T follicular helper cell (primary cell): ENCODE measurements at places on chromosomes 5 and 9.

DNA sequence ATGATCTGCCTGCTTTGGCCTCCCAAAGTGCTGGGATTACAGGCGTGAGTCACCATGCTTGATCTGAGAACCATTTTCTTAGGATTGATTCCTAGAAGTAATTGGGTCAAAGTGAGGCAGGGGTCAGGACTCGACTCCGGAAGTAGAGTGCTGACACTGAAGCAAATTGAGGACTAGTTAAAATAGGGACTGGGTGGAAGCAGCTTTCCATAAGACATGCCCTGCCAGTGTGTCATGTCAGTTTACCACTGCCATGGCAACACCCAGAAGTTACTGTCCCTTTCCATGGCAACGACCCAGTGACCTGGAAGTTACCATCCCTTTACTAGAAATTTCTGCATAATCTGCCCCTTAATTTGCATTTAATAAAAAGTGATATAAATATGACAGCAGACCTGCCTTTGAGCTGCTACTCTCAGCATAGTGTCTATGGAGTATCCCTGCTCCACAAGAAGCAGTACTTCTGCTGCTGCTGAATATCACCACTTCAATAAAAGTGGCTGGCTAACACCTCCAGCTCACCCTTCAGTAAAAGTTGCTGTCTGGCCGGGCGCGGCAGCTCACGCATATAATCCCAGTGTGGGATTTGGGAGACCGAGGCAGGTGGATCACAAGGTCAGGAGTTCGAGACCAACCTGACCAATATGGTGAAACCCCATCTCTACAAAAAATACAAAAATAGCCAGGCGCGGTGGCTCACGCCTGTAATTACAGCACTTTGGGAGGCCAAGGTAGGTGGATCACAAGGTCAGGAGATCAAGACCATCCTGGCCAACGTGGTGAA, 47.8 kb upstream of the JADE2 start:
- DNase-seq: no peak

GRCh38 chr9:78712903-78713613, 416.1 kb downstream of the PSAT1 start:
- no peak for DNase-seq

DNA sequence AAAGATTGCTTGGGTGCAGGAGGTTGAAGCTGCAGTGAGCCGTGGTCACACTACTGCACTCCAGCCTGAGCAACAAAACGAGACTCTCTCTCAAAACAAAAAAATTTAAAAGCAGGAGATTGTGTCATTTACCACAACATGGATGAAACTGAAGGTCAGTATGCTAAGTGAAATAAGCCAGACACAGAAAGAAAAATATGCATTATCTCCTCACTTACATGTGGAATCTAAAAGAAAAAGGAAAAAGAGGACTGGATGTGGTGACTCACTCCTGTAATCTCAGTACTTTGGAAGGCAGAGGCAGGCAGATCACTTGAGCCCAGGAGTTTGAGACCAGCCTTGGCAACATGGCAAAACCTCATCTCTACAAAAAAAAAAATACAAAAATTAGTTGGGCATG, 146.8 kb upstream of the DAPK1 start:
- DNase-seq: no peak

DNA sequence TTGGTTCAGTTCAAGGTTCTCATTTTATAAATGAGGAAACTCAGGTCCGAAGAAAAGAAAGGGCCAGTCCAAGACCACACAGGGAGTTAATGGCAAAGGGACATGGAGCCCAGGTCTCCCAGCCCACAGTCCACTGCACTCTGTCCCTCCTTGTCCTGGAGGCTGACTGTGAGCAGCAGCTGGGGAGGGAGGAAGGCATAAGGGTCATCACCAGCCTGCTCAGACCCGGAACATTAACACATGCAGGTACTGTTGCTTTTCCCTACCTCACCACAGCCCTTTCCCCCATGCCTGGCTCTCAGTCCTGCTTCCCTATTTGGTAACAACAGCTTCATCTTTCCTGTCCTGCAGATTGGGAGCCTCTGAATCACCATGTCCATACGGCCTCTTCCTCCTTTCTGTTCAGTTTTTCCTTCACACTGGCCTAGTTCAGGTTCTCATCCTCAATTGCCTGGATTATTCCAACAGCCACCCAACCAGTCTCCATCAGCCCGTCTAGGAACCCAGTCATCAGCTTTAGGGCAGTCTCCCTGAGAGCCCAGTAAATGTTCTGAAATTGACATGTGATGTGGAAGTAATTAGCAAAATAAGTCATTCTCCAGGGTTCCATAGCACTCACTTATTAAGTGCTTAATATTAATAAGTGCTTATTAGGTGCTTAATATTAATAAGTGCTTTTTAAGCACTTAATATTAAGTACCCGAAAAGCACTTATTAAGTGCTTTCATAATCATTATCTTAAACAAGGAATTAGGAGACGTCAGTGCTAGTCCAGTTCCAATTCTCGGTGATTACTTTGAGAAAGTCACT, 4.3 kb downstream of the GPX3 start:
- no peak for DNase-seq

DNA sequence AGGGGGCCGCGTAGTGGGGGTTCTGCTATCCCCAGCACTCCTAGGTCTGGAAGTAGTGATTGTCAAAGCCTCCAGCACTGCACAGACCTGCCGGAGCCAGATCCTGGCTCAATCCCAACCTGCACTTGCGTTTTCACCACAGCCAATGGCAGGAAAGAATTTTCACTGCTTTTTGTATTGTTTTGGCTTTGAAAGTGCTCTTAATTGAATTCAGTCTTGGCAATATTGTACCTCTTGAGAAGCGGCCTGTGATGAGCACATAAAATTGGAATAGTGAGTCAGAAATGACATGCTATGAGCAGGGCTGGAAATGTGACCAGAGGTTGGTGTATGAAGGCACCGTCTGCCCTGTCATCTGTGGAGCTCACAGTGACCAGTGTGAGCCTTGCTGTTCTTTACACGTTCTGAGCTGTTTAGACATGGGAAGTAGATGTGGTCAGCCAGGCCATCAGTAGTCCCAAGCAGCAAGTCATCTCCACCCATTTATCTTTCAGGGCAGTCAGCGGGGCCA, 41.5 kb downstream of the SECISBP2 start:
- no peak for DNase-seq

DNA sequence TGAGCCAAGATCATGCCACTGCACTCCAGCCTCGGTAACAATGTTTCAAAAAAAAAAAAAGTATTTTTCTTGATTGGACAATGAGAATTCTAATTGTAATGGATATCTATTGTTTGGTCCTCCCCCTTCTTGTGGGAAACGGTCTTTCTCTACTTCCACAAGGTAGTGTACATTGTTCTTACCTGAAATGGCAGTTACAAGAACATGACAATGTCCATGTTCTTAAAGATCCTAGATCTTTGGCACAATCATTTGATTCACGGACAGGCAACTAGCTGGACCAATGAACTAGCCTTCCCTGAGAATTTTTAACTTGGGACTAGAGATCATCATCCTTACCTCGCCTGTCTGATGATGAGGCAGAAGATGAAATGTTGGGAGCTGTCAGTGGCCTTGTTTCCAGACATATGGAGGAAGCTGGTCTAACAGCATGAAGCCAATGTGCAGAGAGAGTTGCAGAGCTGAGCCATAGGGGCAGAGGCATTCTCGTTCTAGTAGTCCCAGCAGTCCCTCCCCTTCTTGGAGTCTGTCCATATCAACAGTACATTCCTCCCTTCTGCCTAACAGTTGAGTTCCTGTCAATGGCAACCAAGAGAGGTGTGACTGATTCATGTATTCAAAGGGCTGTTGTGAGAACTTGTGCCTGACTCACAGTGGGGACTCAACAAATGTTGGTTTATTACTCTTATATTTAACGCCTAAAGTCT, 2.1 kb upstream of the MARCHF6 start:
- no peak for DNase-seq

DNA sequence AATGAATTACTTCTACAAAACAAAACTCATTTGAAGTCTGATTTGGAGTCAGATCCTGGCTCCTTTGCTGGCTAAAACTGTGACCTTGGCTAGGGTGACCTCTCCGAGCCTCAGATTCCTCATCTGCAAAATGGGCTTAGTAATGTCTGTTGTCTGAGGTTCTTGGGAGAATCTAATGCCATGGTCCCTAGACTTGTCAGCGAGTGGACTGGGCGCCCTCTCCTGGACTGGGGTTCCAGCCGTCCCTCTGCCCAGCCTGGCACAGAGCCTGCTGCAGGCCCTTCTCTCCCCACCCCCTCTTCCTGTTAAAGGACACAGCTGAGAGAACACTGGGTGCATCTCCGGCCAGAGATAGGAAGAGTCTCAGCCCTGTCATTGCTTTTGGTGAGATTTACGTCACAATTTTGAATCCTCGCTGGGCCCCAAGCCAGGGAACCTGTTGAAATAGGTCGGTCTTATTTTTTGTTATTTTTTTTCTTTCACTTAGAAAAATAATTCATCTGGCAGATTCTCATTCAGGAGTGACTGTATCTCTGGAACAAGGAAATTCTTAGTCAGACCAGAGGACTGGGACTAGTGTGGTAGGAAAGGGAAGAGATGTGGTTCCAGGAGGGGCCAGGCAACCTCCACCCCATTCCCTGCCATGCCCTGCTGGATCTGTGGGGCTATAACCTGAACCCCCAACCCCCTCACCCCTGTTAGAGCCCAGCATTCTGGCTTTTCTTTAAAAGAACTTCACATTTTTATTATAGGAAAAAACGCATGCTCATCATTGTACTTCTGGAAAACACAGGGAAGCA, 48.2 kb upstream of the RPL26L1 start:
- DNase-seq: no peak

DNA sequence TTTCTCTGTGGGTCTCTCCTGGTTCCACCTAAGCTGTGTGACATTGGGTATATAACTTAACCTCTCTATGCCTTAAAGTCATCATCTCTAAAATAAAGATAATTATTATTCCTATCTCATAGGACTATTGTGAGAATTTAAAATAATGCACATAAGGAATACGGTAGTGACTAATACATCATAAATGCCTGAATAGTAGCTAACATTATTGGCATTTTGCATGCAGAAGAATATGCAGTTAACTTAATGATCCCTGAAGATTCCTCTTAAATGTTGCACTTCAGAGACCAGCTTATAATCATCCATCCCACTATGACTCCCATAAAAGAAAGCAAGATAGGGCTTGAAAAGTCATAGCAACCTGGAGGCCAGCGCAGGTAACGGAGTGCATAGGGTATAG, 32.4 kb downstream of the OXCT1 start:
- DNase-seq: no peak

GRCh38 chr5:59842999-59843398, 50.5 kb downstream of the PDE4D start:
- no peak for DNase-seq

DNA sequence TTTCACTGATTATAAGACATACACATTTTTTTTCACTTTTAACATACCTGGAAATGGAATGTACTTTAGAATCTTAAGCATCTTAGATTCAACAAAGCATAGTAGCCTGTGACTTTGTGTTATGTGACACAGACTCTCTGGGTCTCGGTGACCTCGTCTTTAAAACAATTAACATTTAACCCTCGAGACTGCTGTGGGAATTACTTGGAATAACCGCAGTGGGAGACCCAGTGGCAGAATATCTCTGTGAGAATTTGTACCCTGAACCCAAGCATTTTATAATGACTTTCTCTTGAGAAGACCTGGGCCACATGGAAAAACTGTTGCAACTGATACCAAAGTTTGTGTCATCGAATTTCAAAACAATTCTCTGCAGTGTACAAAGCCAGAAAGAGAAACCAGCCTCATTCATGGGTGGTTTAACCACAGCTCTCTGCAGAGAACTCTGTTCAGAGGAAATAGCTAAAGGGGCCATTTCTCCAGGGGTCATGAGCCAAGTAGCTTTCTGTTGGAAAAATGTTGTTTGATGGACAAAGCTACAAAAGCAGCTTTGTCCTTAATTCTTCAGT, 10.0 kb upstream of the RETREG1 start:
- DNase-seq: no peak

DNA sequence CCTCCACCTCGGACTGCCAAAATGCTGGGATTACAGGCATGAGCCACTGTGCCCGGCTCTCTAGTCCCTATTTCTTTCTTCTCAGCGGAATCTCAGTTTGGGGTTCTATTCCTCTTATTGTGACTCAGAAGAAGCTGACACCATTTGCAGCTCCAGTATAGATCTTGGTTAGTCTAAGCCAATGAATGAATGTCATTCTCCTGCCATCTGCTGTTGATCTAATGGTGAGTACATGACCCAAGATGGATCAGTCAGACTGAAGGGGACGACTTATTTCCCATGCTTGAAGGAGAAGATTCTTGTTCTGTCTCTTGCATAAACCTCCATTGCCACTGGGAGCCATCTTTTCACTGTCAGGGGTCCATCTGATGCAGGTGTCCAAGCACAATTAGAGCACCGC, 76.0 kb upstream of the KLF9 start:
- no peak for DNase-seq

- DNase-seq: no peak
Observed at GRCh38 chr5:78647351-78647818, 1.2 kb downstream of the LHFPL2 start.

GRCh38 chr9:4844056-4844838, 51.5 kb downstream of the RCL1 start:
- DNase-seq: no peak

DNA sequence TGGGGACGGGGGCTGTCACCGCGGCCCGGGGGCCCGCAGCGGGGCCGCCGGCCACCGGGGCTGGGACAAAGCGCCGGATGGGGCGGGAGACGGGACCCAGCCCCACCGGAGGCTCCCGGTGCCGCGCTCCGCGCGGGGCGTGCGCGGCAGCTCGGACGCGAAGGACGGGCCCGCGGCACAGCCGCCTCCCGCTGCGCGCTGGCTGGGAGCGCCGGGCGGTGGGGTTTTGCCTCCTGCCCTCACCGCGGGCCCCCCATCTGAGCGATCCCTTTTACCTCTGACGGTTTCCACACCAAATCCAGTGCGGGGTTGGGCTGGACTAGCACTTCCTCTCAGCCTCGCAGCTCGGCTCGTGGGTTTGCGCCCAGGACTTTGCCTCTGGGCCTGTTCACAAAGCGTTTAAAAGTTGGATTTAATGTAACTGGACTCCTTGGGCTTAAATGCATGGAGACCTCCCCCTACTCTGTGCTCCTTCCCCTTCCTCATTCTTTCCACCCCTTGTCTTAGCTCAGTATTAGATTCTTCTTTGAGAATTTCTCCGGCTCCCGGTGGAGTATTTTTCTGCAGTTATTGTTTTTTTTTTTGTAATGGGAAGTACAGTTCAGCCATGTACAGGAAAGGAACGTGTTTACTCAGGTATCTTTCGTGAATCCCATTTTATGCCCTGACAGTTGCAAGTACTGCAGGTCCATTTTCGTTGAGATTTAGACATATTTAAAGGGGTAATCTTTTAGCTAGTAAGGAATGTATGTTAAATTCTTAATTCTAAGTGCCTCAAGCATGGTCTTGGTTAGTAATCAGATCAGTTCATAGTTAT, 691 bp downstream of the FCHO2 start:
- peak; percentile 1 for DNase-seq

GRCh38 chr9:90420768-90421513, 221.7 kb downstream of the DIRAS2 start:
- DNase-seq: no peak

- no peak for DNase-seq
Observed at GRCh38 chr5:34576891-34577666, 79.0 kb upstream of the RAI14 start.

- no peak for DNase-seq
Observed at GRCh38 chr9:98289614-98290201, 34.3 kb upstream of the TBC1D2 start.

- DNase-seq: no peak
Observed at GRCh38 chr5:155546075-155546474, 532.5 kb downstream of the KIF4B start.

GRCh38 chr5:55159763-55160492, at the start of gene GPX8:
Gene GPX8 (plus strand): TSS chr5:55160171. CDS start chr5:55160193, 22 bp downstream.
- DNase-seq: no peak
